ENCODE measurements at places on chromosomes 4 and X.

- DNase-seq, result no peak
Measured at GRCh38 chrX:56281789-56282188, 49.6 kb downstream of the KLF8 start.

- DNase-seq, result no peak
Measured at GRCh38 chr4:180932370-180933001, 1310.7 kb upstream of the TENM3 start.

- no peak for DNase-seq
Measured at GRCh38 chr4:78432896-78433295, 118.7 kb upstream of the ANXA3 start.

DNA sequence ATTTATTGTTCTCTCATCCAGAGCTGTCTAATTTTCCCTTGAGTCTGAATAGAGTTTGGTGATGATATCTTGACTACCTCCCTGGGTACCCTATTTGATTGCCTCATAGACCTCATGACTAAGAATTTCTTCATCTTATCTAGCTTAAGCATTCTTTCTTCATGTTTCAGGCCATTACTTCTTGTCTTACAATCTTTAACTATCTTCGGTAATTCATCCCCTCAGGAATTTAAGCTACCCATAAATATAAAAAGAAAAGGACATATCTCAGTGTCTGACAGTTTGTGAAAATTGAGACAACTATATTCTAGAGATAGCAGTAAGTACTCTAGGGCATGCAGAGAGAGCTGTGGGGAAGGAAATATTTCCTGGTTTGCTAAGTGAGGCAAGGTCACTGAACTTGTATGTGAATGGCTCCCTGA lies 466.1 kb upstream of the GRID2 start:
- no peak for DNase-seq

DNA sequence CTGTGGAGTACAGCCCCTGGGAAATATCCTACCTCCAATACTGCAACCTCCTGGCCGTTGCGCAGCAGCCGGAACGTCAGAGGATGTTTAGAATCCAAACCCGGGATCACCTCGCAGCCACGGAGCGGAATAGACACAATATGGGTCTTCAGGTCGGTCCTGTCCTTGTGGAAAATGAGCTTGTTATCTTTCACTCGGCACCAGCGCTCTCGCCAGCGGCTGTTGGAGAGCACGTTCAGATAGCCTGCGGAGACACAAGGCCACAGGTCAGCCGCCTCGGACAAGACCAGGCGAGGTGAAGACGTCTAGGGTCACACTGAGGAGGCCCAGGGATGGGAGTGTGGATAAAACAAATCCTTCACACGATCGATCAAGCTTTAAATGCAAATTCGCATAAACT lies 139.3 kb downstream of the AFAP1 start:
- DNase-seq, result no peak

DNA sequence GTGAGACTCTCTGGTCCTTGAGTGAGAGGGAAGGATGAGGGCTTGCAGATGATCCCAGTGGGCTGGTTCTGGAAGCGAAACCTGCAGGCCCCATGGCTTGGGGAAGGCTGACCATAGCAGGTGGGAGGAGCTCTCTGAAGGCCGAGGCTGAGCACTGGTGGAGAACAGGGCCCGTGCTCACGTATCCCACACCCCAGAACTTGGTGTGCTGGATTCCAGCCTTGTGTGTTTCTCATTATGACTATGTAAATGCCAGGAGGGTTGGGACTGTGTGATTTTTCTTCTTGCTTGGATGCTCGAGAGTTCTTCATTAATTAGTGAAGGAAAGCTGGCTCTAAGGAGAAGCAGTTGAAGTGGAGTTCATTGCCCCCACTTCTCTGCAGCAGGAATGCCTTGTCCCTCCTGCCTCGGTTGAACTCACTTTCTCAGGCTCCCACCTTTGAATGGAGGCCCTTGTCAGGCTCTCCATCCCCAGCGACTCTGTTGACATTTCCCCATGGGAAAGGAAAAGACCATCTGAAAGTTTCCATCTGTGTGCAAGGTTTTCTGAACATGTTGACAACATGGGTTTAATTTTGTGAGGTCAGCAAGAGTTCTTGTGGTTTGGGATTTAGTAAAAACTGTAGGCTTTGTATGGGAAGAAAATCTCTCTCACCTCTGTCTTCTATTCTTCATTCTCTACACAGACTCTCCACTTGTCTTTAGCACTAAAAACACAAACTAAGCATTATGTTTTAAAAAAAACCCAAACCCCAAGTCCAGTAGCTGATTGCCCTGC lies 57.7 kb downstream of the TBL1X start:
- no peak for DNase-seq

DNA sequence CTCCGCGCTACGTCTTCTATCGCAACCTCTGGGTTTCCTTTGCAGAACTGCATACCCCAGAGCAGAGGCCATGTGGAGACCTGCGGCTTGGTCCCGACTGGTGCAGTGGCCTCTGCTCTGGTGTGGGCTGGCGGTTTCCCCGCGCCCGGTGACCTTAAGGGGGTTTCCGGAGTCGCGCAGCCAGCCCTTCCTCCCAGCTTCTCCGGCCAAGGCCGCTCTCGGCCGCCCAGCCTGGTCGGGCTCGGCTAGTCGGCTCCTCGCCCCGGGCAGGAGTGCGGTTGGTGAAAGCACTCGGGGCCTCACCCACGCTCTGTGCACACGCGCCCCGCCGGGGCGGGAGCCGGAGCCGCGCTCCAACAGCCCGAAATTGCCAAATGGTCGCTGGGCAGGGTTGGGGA lies 84.9 kb downstream of the BCOR start:
- DNase-seq, result no peak

- peak; percentile 10 for DNase-seq
Measured at GRCh38 chrX:124736553-124737270, 390.3 kb downstream of the SH2D1A start.

DNA sequence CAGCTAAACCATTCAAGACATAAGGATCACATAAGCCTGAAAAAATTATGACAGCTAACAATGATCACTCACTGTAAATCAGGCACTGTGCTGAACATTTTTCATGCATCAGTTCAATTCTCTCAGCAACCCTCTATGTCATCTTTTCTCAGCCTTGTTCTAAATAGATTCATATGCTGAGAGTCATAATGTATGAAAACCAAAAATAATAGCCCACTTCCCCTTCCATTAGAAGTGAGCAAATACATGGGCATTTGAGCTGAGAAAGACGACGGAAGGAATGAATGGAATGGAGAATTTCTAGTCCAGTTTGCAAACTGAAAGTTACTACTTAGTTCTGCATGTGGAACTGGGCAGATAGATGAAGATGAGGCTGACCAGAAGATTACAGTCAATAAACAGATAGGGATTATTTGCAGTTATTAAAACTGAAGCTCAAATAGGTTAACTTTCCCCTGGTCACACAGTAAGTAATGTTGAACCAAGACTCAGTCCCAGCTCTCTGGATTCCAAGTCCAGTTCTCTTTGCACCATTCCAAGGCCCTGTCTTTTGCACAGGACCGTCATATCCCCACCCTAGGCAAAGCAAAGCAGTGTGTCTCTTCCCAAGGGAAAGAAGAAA lies 1.6 kb upstream of the SH3RF1 start:
- no peak for DNase-seq

- no peak for DNase-seq
Measured at GRCh38 chrX:153307276-153308178, 14.0 kb downstream of the PNMA6F start.

- DNase-seq, result no peak
Measured at GRCh38 chrX:71107762-71108360, 1.3 kb upstream of the CXorf65 start.

DNA sequence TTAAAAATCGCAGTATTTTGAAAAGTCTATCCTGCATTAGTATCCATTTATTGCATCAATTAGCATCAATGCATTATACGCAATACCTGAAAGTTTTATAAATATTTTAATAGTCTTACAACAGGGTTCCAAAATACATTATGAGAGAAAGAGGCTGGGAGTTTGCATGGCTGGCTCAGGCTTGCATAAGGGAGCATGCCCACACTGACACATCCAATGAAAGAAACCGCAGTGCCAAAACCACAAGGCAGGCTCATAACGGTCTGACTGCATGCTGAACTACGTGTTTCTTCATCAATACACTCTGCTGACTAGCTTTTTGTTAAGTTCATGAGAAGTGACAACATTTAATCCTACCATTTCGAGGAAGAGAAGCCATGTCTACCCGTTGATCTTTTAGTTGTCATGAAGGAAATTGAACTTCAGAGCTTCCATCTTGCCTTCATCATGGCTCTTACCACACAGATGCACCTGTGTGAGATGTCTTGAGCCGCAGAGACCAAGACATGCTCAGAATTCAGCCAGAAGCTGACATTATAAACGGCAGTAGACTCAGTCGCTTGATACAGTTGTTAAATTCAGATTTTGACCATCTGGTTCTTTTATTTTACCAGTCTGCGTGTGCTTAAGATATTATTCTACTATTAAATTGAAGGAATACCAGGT lies 168.8 kb upstream of the FRG1 start:
- no peak for DNase-seq

- no peak for DNase-seq
Measured at GRCh38 chr4:73874386-73874785, 5.2 kb downstream of the CXCL1 start.

- DNase-seq, result no peak
Measured at GRCh38 chrX:39499996-39500395, 597.8 kb downstream of the BCOR start.

DNA sequence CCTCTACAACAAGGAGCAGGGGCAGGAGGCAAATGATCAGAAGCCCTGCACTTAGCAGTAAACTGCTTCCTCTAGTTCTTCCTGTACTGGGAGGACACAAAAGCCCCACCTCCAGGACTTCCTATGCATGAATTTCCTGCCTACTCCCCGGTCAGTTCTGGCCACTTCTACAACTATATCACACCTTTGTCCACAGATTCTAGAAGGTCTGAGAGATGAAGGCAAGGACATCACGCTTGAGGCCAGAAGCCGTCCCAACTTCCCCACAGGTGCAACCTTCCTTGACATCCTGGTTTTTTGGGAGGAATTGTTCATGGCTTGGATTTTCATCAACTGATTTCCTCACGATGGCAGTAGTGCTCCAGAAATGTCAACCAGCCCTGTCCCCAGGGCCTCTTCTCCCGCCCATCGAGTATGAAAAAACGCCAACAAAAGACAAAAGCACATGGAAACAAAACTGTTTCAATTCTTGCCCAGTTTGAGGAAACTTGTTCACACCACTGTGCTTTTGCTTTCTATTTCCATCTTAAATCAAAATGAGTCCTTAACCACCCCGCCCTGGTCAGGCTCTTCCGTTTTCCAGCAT lies 206.5 kb upstream of the STK26 start:
- DNase-seq, result peak; percentile 17

GRCh38 chrX:568311-568710 lies 62.3 kb upstream of the SHOX start:
- no peak for DNase-seq

DNA sequence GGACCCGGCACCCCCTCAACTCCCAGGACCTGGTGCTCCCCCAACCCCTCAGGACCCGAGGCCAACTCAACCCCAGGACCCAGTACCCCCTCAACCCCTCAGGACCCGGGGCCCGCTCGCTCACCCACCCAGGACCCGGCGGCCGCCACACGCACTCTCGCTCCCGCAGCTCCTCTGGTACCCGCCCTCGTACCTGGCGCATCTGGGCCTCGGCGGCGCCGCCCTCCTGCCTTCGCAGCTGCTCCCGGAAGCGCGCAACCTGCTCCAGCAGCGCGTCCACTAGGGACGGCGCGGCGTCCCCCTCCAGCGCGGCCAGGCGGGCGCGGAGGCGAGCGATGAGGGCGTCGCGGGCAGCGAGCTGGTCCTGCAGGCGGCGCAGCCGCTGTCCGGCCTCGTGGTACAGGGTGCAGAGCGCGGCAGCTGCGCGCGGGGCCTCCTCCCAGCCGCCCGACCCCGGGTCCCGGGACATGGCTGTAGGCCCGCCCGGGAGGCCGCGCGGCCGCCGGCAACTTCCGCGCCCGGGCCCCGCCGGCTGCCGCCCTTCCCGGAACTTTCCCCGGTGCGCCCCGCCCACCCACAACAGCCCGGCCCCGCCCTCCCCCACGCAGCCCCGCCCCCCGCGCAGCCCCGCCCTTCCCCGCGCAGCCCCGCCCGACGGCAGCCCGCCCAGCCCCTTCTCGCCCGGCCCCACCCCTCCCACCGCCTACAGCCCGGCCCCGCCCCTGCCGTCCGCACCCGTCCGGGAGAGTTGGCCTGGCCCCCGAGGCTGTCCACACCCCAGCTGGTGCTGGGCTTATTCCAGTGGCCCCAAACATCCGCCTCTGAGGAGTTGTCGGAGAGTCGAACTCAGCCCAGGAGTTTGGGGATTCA lies at the start of gene TNIP2:
TNIP2 (minus strand) TSS at position 516 of the 870 bp plus-strand sequence; CDS start at position 469, 47 bp downstream.
- DNase-seq, result peak; percentile 56

DNA sequence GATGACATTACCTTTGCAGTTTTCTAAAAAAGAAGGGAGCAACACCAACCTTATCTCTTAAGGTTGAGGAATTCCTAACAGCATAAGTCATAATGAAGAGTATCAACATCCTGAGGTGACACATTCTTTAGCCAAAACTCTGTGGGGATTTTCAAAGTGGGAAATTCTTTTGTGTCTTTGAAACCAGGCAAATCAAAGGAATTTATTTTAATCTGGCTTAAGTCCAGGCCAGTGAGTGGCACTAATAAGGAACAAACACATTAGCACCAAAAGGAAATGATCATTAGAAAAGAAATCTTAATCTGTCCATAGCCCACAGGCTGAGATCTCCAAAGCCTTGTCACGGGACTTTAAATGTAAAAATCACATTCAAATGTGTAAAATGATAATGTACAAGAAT lies 110.1 kb downstream of the LARP7 start:
- DNase-seq, result no peak

GRCh38 chr4:137597752-137598430 lies 65.6 kb upstream of the PCDH18 start:
- no peak for DNase-seq

DNA sequence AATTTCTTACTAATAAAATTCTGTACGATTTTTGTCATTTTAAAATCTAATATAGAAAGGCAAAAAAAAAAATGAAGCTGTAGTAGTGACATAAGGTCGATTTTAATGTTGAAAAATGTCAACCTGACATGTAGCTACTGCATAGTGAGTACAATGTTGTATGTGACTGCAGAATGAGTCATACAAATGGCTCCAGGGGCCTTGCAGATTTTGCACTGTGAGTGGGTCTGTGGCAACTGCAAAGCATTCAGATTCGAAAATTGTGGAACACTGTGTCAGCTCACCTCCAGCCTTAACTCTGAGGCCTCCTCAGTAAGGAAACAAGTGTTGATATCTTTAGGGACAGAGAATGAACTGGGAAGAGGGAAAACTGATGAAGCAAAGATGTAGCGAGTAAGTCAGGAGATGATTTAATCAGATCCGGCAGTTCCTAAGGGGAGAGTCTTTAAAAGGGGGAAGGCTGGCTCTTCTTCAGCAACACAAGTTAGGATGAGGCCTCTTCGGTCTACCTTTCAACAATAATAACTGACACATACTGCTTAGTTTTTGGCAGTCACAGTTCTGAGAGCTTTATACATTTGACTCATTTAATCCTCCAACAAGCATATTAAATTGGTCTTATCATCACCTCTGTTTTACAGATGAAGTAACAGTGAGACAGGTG lies 24.9 kb downstream of the TKTL2 start:
- DNase-seq, result no peak

GRCh38 chr4:93263166-93263565 lies 565.4 kb upstream of the ATOH1 start:
- DNase-seq, result no peak

Measured in T-helper 17 cell (primary cell).